ENCODE measurements at places on chromosomes 12 and 14. TPM values are rescaled to one million over a fixed set of nuclear protein-coding genes. Genes with fewer than 3 reads are reported as not detected.
A peak's percentile ranks its signal among the peaks of the same experiment; 100 is the strongest.

DNA sequence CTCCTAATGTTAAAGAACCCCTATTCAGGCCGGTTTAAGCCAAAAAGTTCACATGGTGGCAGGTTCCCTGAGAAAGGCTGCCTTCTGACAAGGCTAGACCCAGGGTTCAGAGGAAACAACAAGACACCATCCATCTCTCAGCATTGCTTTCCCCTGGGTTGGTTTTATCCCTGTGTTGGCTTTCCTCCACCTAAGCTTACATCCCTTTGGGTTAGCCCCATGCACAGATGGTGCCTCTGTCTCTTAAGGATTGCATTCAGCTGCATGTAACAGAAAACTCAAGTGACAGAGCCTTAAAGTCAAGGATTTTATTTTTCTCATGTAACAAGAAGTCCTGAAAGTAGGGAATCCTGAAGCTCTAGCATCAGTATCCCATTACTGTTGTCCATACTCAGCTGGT lies 42.8 kb upstream of the RIN3 start:
- no peak for DNase-seq

GRCh38 chr12:88623777-88624548 lies 43.7 kb upstream of the KITLG start:
- no peak for DNase-seq

DNA sequence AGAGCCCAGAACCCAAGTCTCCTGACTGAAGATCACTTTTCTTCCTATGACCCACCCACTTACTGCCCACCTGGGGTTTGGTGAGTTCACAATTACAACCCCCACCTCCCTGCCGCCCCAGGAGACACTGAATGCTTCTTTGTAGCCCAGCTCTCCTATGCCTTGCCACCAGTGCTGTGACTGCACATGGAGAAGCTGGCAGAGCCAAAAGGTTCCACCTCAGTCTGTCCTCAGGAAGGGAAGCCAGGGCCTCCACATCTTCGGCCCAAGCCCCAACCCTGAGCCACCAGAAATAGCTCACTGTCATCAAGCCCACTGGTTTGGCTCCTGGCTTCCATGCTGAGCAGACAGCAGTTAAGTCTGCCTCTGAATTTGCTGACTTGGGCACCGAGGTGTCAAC lies 25.6 kb downstream of the OTUB2 start:
- no peak for DNase-seq

DNA sequence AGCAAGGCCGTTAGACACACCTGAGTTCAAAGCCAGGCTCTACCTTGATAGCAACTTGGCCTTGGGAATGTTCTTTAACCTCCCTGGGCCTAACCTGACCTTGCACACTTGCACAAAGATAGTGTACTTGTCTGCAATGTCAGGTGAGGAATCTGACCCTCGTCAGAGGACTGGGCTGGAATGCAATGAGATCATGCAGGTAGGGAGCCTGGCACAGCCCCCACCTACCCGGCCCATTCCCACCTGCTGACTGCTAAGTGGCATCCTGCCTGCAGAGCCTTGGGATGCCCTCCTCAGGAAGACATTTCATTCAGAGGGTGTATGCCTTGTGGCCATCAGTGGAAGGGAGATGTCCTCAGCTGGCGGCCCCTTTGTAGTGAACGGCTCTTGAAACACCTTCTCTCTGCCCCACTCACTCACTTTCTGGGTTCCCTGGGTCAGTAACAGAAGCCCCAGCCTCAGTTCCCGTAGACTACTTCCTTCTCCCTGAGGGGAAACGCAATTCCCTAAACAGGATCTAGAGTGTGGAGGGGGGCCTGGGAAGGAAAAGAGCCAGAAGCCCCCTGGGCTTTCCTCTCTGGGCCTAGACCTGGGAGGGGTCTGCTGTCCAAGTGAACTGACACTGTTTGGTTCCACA lies 68.0 kb upstream of the DICER1 start:
- DNase-seq: no peak

GRCh38 chr14:26897196-26897595 lies 299.4 kb upstream of the NOVA1 start:
- DNase-seq: no peak

- no peak for DNase-seq
Observed at GRCh38 chr12:100718187-100718586, 76.4 kb upstream of the ANO4 start.

- DNase-seq: no peak
Observed at GRCh38 chr12:26088998-26089397, 35.8 kb downstream of the BHLHE41 start.

DNA sequence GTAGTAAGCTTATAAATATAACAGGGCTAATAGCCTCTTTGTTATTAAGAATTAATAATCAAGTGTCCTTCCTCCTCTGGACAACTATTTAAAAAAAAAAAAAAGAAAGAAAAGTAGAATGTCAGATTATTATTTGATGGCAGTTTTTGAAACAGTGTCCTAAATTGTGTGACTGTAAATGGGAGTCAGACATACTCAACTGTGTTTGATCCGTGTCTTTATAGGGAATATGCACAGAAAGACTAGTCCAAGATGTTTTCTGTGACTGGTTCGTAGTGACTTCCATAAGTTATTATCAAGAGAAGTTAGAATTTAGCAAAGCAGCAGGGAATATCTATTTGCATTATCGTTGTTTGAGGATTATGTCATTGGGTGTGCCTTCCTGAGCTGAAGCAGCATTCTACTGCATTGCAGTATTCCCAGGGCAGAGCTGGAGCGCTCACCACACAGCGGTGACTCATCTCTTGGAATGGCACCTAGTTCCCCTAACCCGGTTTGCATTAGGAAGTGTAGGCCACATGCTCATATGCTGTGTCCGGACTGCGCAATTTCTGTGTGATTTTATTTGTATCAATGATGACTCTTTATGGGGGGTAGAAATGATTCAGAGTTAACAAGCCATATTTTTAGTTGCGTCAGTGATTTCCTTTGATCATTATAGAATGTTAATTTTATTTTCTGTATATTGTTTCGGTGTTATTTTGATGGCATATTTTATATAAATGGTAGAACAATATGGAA lies 7.9 kb downstream of the DYNC1H1 start:
- DNase-seq: peak; percentile 17

DNA sequence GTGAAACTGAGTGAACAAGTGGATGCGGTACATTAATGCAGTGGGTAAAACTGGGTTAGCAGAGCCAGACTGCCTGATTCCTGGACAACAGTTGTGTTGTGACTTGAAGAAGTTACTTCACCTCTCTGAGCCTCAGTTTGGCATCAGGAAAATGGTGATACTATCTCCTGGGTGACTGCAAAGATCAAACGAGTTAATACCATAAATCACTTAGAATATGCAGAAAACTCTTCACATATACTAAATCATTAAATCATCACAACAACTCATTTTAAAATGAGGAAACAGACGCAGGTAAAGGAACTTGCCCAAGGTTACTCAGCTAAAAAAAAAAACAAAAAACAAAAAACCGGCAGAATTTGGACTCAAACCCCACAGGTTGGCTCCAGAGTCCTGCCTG lies 811 bp downstream of the MTERF2 start:
- DNase-seq: no peak

DNA sequence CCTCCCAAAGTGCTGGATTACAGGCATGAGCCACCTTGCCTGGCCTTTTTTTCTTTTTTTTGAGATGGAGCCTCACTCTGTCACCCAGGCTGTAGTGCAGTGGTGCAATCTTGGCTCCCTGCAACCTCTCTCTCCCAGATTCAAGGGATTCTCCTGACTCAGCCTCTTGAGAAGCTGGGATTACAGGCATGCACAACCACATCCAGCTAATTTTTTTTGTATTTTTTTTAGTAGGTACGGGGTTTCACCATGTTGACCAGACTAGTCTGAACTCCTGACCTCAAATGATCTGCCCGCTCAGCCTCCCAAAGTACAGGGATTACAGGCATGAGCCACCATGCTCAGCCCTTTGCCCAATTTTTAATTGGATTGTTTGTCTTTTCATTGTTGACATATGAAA lies 58.0 kb downstream of the SINHCAF start:
- DNase-seq: no peak

DNA sequence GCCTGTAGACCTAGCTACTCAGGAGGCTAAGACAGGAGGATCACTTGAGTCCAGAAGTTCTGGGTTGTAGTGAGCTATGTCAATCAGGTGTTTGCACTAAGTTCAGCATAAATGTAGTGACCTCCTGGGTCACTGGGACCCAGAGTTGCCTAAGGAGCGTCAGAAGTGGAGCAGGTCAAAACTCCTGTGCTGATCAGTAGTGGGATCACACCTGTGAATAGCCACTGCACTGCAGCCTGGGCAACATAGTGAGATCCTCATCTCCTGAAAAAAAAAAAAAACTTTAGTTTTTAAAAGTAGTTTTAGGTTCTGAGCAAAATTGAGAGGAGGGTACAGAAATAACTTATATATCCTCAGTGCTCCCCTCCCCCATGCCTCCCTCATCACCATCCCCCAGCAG lies 42.2 kb downstream of the MRPL42 start:
- DNase-seq: no peak

- DNase-seq: no peak
Observed at GRCh38 chr12:63382930-63383329, 231.9 kb upstream of the AVPR1A start.

DNA sequence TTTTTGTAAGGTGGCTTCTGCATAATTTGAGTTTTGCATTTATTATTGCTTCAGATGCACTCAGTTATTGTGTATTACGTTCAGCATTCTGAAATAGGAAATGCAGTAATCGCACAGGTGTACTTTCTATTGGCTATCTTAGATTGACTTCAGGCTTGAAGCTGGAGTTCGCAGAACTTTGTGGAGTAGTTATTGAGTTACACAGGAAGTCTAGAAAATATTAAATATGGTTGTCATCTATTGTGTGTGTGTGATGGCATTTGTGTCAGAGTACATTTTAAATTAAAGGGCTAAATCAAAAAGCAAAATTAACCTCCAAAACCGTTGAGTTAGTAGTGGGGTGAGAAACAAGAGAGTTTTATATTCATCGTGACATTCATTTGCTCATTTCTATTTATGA lies 2.7 kb downstream of the ARID2 start:
- DNase-seq: peak; percentile 16

DNA sequence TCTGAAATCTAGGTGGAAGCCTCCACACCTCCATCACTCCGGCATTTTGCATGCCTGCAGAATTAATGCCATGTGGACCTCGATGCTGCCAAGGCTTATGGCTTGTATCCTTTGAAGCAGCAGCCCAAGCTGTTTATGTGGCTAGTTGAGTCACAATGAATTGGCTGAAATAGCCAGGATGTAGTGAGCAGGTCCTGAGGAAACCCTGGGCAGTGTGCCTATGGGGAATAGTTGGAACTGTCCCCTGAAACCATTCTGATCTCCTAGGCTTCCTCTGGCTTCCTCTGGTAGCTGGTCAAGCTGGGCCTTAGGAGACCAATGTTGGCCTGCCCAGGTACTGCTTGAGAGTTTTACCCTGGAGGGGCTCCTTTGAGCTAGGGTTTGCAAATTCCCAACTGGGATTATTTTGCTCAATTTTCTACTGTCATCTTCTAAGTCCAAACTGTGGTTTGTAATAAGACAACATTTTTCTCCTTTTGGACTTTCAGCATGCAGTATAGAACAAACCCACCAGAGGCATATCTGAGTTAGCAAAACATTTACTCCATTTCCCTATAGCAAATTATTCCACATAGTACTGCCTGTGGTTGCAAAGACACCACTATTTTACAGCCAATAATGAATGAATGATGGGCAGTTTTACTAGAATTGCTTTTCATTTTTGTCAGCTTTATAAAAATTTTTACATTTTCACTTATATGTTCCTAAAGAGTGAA lies 85.1 kb upstream of the AMIGO2 start:
- no peak for DNase-seq

GRCh38 chr14:81222691-81223090 lies 1.9 kb upstream of the GTF2A1 start:
- no peak for DNase-seq

- DNase-seq: no peak
Observed at GRCh38 chr12:50040657-50041056, 15.4 kb upstream of the RACGAP1 start.

- DNase-seq: no peak
Observed at GRCh38 chr12:111446631-111447570, 41.2 kb downstream of the SH2B3 start.

GRCh38 chr12:108312073-108312659 lies 26.9 kb downstream of the CMKLR1 start:
- DNase-seq: no peak

GRCh38 chr12:107035733-107036132 lies 48.8 kb upstream of the MTERF2 start:
- no peak for DNase-seq

KLRC4 gene
- not detected for polyA plus RNA-seq

SCNN1A gene
- polyA plus RNA-seq: 2.8 TPM

LRRIQ1 gene
- polyA plus RNA-seq: 11.8 TPM

TSPAN9 gene
- polyA plus RNA-seq: 94.8 TPM

HCAR2 gene
- 0.30 TPM for polyA plus RNA-seq

KRT4 gene
- polyA plus RNA-seq: 6.2 TPM

POTEM gene
- polyA plus RNA-seq: not detected

LYZ gene
- polyA plus RNA-seq: 60.9 TPM

KIF5A gene
- polyA plus RNA-seq: 5.6 TPM

CLEC14A gene
- 59.6 TPM for polyA plus RNA-seq

FITM1 gene
- polyA plus RNA-seq: 0.60 TPM
